GM20000 (cell line): ENCODE measurements at places on chromosomes 6 and 20.

GRCh38 chr6:122791310-122791679, 2.2 kb downstream of the SMPDL3A start:
- no peak for DNase-seq

GRCh38 chr6:150919938-150920337, 54.4 kb downstream of the MTHFD1L start:
- no peak for DNase-seq

DNA sequence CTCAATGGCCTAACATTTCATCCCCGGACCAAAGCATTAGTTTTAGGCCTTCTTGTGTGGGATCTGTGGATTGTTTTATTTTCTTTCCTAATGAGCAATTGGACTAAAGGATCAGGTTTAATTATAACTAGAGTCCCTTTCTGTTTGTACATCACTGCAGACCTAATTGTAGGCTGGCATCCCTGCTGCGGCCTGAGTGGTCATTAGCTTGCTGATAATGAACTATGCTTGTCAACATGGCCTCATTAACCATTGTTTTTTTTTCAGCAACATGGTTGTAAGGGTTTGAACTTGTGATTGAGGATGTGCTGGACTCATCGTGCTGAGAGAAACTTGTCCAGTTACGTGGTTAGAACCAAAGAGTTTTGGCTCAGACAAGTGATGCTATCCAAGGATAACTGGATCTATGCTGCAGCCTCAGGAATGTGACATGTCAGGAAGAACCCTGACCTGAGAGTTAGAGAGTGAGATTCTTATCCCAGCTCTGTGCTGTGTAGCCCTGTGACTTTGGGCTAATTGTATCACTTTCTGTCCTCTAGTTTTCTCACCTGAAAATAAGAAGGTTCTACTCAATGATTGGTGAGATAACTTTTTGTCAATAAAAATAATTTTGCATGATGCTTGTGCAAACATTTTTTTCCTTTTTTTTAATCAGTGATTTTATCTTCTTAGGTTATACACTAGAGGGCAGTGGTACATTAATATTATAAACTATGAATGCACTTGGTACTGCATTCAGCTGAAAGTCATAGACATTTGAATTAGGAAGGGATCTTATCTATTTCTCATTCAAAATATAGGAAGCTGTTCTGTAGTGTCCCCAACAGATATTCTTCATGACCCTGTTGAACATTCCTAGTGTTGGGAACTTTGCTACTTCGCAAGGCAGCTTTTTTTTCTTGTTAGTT, 140.9 kb downstream of the RNF144B start:
- DNase-seq = no peak

DNA sequence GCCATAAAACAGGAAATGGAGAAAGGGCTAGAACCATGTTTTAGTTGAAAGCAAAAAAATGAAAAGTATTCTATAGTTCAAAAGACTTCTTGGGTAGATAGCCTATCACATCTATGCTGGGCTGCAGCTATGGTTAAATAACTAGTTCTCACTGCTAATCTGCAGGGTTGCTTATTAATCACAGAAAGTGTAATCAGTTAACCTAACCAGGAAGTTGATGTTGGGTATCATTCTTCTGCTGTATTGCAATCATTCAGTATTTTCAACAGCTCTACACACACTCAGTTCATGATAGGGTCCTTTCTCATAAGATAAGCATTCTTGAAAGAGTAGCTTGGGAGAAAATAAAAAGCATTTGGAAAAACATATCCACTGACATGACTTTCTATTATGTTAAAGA, 135.2 kb upstream of the TCF21 start:
- no peak for DNase-seq
